ENCODE measurements at places on chromosomes 5 and 9.

DNA sequence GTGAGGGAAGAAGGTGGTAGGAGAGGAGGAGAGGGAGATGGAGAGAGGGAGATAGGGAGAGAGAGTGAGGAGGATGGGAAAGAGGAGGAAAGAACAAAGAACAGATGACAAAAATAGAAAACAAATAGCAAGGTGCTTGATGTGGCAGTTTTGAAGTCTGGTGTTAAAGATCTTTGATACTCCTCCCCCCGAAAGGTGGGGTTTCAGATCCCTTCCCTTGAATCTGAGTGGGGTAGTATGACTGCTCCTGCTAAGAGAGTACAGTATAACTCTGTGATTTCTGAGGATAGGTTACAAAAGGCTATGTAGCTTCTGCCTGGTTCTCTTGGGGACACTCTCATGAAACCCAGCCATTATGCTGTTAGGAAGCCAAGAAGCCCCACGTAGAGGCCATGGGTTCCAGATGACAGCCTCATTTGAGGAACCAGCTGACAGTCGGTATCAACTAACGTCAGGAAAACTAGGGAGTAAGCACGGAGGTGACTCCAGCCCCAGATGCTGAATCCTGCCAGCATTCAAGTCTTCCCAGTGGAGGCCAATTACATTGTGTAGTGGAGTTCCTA is 102.1 kb downstream of the FANCC start:
- ATAC-seq: no peak

- ATAC-seq: no peak
Measured at GRCh38 chr9:3516667-3517330, 9.0 kb downstream of the RFX3 start.

- ATAC-seq: no peak
Measured at GRCh38 chr9:33142535-33142934, 24.6 kb downstream of the B4GALT1 start.

GRCh38 chr5:112419164-112419985 is at the start of gene EPB41L4A:
Gene EPB41L4A, minus strand, starts transcription at chr5:112419277. Its CDS starts 238 bp downstream, at chr5:112419039.
- peak; percentile 87 for ATAC-seq

GRCh38 chr5:137192293-137192743 is 306.8 kb downstream of the SPOCK1 start:
- peak; percentile 53 for ATAC-seq

GRCh38 chr9:128705051-128705965 is 3.0 kb downstream of the PKN3 start:
- ATAC-seq: no peak

DNA sequence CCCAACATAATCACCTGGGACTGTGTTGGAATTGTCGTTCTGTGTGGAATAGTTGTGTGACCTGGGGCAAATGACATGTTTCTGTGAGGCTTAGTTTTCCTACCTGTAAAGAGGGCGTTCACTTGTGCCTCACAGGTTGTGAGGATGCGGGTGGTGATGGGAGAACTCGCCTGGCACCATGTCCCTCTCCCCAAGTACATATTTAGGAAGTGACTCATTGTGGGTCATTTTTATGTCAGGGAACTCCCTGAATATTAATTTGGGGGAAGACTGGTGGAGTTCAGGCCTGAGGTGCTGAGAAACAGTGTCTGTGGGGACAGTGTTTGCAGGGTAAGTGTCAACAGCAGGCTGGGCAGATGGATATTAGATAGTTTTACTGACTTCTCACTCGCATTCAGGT is 144.7 kb downstream of the KDM4C start:
- peak; percentile 78 for ATAC-seq

DNA sequence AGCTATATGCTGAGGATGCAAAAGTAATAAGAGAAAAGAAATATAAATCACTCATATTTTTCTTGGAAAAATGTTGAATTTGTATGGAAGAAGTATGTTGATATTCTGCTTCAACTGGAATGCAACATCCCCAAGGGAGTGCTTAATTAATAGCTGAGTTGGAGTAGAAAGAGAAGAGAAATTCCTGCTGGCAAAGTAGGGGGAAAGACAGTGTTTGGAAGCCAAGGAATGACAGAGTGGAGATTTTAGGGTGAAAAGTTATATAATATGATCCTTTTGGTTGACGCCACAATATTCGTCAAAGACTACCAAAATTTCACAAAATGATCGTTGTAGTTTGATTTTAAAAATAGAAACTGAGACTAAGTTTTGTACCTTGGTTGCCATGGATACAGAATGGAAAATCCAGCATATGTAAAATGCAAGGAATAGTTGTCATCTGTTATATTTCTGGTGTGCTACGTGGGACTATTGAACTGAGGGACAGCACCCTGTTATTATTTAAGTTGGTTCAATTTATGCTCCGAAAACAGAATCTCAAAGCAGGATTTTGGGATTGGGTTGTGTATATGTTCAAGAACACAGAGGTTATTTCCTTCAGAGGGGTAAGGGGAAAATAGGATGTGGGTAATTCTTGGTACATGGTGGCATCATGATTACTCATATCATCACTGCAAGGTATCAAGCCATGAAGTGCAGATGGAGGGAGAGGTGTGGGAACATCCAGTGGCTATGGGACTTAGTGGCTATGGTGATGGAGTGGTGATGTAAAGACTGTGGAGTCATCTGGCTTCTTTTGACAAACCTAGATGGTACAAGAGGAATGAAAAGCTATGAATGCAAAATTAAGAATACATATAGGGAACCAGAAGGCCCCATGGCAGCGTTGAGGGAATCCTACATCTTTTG is 61.0 kb downstream of the SUB1 start:
- no peak for ATAC-seq

DNA sequence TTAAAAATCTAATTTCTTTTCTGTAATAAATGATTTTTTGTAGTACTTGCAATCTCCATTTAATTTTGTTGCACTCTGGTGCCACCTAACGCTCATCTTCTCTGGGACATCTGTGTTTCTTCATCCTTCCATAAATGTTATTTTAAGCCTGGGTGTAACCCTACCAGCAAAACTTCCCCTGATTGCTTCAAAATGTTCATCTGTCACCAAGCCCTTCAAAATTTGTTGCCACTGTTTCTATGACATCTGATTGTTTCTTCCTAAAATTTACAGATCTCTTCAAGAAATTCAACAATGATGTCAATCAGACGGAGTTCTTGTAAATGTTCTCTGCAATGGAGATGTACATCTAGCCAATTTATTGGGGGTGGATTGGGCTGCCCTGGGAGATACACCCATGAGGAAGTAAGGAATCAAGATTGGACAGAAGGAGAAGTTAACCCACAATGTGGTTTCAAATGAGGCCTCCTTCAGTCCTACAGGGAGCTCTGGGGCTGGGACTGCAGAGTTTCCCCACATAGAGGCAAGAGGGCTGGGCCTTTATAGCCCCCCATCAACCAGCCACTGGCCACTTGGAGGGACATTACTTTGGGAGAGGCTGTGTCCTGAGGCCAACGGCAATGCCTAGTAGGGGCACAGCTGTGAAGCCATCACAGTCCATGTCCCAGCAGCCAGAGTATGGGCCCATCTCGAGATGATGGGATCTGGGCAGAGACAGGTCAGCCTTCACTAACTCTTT is 23.3 kb downstream of the MCTP1 start:
- ATAC-seq: no peak

DNA sequence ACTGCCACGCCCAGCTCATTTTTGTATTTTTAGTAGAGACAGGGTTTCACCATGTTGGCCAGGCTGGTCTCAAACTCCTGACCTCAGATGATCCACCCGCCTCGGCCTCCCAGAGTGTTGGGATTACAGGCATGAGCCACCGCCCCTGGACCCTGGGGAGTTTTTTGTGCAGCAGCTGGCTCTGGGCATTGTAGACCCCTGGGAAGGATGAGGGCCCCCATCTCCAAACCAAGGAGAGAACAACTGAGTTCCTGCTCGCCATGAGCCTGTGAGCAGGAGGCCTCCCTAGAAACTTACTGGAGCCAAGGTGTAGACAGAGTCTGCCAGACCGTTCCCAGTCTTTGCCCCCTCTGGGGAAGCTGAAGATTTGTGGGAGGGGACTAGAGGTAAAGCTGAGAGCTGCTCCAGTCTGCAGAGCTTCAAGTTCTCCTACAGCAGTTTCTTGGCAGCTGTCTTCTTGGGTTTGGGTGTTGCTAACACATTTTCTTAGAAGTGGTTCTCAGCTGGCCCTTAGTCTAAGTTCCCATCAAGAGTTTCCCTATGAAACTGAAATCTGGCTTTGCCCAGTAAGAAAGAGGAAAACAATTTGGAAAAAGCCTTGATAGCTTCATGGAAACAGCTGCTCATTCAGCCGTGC is 12.4 kb downstream of the NUDT2 start:
- ATAC-seq: no peak

DNA sequence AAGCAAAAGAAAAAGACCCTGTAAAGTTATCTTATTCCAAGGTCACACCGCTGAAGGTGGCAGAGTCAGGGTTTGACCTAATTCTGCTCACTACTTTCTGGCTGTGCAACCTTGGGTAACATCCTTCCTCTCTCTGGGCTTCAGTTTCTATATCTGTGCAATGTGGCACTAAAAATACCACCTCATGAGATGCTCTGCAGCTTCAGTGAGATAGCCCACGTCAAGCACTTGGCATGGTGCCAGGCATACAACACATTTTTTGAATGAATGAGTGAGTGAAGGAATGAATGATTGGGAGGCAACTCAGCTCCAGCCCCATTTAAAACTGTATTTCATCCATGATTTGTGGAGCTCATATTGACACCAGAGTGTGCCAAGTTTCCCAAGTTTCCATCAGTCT is 62.3 kb downstream of the FOXI1 start:
- ATAC-seq: no peak

GRCh38 chr5:146813346-146814157 is 65.0 kb downstream of the PPP2R2B start:
- no peak for ATAC-seq

DNA sequence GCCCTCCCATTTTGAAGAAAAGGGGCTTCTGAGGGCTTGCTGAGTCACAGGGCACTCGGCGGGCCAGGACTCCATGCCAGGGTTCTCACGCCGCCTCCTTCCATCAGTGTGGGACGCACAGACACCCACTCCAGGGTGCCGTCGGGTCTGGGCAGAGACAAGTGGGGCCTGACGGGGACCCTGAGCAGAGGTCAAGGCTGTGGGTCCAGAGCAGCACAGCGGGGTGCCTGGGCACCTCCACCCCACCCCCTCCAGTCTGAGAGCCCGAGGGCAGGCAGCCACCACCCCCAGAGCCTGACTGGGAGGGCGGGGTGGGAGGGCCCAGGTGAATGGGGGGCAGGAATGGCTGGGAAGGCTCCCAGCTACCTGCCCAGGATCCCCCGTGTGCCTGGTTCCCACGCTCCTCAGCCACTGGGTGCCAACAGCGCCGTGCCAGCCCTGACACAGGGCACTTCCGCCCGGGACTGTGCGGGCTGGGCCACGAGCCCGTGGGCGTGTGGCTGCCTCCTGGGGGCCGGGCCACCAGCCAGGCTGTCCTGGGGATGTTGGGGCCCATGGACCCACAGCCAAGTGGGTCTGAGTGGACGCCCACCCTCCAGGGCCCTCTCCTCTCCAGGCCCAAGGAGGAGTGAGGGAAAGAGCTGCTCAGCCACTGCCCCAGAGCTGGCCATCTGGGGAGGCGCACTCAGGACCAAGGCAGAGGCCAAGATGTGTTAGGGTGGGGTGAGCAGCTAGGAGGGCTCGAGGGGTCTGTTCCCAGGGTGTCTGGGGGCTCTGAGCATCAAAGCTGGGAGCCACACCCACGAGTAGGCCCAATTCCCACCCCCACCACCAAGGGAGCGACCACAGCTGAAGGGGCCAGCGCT is 10.1 kb upstream of the NRARP start:
- peak; percentile 49 for ATAC-seq

GRCh38 chr9:98396656-98397055 is 141.2 kb upstream of the TBC1D2 start:
- no peak for ATAC-seq

GRCh38 chr9:129027685-129028191 is 393 bp downstream of the SH3GLB2 start:
- ATAC-seq: peak; percentile 10

DNA sequence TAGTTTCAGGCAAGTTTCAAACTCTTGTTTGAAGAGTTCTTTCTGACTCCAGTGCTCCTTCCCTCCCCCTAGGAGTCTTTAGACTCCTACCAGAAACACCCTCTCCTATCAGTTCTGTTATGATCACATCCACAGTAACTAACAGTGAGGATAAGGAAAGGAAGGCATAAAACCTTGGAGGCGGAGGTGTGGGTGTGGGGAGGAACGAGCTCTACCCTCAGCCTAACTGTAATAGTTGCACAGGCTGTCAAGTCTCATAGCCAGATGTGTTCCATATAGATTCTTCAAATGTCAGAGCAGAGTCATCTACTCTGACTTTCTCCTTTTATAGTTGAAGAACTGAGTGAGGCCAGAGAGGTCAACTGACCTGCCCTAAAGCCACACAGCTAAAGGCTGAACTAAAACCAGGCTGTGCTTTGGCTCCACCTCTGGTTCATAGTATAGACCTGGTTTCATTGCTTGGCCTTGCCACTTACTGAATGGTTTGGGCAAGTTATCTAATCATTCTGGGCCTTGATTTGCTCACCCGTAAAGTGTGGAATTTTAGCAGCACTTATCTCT is 34.4 kb upstream of the PIK3R1 start:
- no peak for ATAC-seq

- ATAC-seq: no peak
Measured at GRCh38 chr9:2913026-2913425, 69.1 kb upstream of the PUM3 start.

GRCh38 chr5:68419637-68420452 is 204.3 kb downstream of the PIK3R1 start:
- peak; percentile 35 for ATAC-seq

- ATAC-seq: no peak
Measured at GRCh38 chr5:6480133-6481051, 31.7 kb downstream of the UBE2QL1 start.

DNA sequence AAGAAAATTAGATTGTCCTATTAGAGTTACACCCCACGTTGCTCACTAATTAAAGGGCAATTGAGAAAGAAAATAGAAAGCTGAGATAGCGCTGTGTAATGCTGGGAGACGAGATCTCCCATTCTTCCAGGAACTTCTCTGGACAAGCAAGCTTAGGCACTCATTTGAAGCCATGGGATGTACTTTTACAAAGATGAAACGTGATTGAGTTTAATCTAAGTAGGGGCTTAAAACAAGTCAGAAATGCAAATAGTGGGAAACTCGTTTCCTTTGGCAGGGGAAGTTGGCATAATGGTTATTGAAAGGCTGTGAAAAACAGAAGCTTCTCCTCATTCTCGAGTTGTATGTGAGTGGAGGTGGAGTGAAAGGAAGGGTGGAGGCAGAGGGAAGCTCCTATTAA is 3.7 kb downstream of the PRDM6 start:
- no peak for ATAC-seq

DNA sequence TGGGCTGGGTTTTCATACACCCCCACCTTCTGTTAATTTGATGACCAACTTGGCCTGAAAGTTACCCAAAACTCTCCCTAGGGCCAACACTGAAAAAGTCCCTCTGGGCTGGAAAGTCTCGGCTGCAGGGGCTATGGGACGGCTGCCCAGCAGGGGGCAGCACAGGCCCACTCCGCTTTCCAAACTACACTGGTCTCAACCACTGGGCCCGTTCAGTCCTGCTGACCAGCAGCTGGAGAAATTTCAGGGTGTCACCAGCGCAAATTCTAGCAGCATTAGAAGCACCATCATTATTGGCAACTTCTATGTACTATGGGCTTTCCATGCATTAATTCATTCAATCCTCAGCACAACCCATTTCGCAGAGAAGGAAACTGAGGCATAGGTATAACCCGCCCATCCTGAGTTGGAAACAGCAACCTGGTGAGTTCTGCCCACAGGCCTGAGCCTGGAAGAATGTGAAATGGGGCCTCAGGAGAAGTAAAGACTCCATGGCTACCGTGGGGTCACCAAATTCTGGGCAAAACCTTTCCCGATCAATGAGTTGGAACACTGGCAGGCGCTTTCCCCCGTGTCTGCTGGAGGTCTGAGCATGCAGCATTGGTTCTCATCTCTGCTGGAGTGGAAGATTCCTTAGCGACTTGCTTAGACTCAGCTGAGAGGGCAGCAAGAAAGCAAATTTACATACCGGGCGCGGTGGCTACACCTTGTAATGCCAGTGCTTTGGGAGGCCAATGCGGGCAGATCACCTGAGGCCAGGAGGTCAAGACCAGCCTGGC is 9.7 kb downstream of the ORM2 start:
- ATAC-seq: peak; percentile 41

Measured in esophagus mucosa (tissue), 1 donor.